ENCODE measurements at places on chromosomes 5 and 9.

GRCh38 chr9:77456829-77457437, 191.2 kb downstream of the GNA14 start:
- peak; percentile 49 for DNase-seq

- no peak for DNase-seq
Observed at GRCh38 chr9:116706310-116707290, 19.5 kb downstream of the TRIM32 start.

DNA sequence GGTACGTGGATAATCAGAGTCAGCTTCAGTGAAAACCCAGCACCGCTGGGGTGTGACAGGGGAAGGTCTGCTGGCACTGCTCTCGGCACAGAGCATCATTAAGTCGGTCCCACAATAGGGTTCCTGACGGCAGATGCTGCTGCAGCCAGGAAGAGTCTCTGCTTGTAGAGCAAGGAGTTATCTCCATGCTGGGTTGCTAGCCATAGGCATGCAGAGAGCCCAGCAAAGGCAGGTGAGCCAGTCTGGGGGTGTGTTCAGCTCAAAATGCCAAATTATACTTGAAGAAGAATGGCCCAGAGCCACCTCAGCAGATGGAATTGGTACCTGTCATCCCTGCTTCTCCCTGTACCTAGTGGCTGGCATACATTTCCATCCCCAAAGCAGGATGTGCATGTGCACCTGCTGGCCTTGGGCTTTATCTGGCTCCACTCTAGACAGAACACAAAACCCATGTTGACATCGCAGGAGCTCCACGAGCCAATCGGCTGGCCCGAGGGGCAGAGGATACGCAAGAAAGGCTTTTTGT, 100.8 kb downstream of the WDR41 start:
- DNase-seq: no peak

GRCh38 chr5:110475529-110475928, 250.9 kb downstream of the TMEM232 start:
- no peak for DNase-seq

GRCh38 chr5:178732281-178732680, 1.8 kb upstream of the ZNF354A start:
- DNase-seq: no peak

DNA sequence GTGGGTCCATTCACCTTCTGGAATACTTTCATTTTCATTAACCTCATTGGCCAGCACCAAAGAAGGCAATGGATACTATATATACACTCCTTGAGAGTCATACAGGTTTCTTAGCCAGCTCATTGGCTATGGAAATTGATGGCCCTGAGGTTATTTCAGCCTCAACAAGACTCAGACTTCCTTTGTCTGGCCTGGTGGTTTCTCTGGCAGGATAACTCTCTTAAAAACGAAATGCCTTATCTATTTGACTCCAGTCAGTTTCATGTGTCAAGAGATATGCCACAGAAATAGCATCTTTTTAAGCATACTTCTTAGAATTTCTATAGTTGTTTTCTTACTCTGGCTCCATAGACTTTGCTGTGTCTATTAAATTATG, 28.9 kb downstream of the CDH9 start:
- no peak for DNase-seq

DNA sequence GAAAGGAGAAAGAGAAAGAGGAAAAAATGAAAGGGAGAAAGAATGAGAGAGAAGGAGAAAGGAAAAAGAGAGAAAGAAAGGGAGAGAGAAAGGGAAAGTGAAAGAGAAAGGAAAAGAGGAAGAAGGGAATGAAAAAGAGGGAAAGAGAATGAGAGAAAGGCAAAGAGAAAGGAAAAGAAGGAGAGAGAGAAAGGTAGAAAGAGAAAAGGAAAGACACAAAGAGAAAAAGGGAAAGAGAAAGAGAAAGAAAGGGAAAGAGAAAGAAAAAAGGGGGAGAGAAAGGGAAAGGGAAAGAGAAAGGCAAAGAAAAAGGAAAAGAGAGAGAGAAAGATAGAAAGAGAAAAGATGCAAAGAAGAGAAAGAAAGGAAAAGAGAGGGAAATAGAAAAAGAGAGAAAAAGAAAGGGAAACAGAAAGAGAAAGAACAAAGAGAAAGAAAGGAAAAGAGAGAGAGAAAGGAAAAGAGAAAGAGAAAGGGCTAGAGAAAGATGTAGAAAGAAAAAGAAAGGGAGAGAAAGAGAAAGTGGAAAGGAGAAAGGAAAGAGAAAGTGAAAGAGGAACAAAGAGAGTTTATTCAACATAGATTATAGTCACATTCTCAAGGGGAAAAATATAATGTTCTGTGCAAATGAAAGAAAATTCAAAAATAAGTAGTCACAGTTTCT, 165.2 kb downstream of the TMEM38B start:
- no peak for DNase-seq

DNA sequence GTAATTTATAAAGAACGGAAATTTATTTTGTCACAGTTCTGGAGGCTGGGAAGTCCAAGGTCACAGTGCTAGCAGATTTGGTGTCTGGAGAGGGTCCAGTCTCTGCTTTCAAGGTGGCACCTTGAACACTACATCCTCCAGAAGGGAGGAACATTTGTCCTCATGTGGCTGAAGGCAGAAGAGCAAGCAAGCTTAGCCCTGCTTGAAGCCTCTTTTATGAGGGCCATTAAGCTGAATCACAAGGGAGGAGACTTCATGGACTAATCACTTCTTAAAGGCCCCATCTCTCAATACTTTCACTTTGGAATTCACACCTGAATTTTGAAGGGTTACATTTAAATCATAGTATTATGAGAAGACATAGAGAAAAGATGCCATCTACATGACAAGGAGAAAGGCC, 215.4 kb upstream of the NFIL3 start:
- DNase-seq: no peak

DNA sequence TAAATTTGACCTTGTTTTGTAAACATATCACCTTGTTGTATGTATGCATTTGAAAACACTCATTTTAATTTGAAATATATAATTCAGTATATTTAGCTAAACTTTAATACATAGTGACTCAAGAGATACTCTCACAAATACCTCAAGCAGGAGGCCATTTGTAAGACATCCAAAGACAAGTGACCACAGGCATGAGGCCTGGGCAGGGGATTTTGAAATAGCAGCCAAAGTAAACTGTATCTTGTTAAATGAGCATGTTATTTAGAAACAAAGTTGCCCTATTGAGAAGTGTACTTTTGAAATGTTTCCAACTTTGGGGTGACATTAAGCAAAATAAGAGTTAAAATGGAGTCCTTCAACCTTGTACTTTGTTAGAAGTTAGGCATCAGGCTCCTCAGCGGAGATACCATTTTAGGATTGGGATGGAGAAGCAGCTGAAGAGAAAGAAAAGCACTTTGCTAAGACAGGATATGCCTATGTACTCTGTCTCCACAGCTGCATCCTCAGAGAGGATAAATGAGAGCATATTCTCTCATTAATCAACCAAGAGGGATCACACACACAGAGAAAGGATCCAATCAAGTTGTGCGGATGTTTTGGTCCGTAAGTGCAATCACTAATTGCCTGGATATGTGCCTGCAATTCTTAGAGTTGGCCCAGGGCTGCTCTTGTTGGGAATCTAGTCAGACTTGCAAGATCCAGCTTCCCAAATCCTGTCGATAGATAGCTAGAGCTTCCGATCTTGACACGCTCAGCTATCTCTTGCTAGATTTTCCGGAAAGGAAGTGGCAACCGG, 157.5 kb upstream of the HAPLN1 start:
- DNase-seq: no peak

GRCh38 chr5:2260211-2261003, 377.7 kb upstream of the IRX4 start:
- DNase-seq: no peak

DNA sequence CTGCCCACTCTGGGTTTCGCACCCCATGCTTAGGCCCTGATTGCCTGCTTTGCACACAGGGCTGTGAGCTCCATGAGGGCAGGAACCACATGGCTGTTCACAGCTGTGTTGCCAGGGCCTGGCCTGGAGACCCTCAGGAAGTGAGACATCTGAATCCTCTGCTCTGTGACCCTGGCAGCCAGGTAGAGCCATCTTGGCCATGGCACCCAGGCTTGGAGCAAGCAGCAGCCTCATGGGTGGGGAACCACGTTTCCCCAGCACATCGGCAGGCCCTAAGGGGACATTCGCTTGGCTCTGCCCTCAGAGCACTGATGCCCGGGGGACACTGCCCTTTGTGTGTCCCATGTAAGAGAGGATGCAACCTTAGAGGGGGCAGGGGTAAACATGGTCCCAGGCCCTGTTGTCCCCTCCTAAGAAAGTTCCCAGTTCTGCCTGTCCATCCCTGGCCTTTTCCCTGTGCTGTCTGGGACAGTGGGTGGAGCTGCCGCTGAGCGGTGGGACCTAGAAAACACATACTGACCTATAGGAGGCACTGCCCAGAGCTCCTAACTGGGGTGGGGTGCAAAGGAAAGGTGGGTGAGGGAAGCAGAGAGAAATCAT, 144.1 kb upstream of the IER5L start:
- DNase-seq: no peak

GRCh38 chr5:80668016-80668969, 13.5 kb upstream of the DHFR start:
- no peak for DNase-seq

GRCh38 chr5:133820507-133820906, 147.9 kb downstream of the C5orf15 start:
- DNase-seq: no peak

DNA sequence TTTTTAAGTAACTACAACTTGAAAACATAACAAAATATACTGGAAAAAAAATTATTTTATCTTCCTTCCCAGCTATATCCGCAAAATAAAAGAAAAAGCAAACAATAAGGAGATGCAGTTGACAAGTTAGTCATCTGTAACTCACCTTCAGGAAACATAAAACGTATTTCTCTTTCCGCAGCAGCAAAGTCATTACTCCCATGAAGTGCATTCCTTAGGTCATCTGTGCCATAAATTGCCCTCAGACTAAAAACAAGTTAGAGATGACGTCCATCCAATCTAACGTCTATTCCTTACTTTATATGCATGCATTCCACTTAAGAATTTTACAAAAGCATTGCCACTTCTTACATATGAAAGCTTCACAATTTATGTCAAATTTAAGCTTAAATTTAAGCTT, 10.9 kb downstream of the NME5 start:
- no peak for DNase-seq

DNA sequence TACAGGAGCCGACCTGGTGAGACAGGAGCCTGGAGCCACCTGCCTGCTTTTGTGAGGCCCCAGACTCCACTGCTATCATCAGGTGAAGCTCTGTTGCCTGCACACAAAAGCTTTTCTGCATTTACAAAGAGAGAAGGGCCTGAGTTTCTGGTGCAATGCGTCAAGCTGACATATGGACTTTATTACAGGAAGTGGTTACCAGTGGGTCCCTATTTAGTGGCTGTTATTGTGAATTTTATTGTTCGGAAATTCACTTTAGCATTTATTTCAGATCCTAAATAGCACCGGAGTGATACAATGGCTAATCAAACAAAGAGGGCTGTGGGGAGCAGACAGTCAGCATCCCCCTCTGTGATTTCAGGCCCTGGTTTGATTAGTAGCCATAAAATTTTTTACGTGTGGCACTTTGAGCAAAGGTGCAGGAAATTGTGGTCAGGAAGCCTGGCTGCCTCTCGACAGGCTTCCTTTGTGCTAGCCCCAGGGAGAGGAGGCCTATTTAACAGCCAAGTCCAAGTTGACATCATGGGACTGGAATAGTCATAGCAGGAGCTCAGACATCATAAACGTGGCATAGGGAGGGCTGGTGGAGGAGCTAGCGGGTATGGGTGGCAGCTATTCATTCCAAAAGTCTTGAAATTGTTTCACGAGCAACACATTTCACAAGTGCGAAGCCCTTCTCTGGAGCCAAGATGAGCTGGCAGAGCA, 8.4 kb downstream of the TGFBI start:
- DNase-seq: no peak

DNA sequence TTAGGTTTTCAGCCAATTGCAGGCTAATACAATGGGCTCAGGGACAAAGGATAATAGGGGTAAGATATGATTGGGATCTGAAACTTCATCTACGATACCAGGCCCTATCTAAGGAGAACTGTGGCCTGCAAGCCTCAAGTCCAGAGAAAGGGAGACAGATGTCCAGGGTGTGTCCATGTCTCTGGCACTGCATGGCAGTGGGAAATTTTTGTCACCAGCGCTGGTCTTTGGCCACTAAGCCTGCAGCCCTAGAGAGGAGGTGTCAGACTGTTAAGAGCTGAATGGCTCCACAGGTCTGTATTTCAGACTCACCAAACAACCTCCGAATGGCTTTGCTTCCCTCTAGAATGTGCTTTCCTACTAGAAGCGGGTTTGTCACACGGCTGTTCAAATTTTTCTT, 6.6 kb upstream of the CNOT6 start:
- DNase-seq: no peak

GRCh38 chr5:72214168-72214567, 105.9 kb downstream of the MRPS27 start:
- DNase-seq: no peak

DNA sequence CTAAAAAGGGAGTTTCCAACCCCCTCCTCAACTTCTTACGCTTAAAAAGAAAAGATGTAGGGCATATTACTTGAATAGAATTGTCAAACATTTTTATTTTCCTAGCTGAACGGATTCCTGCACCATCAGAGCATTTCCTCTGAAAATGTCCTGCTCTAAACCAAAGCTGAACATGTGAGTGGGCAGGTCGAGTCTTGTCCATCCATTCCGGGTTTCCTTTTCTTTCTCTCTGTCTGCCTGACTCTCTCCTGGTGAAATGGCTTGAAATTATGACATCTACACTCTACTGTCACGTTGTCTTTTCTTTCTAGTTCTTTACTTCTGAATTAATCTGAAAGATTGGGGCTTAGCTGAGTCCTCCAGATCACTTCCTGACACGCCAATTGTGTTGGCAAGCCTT, 39.2 kb upstream of the PTPN3 start:
- no peak for DNase-seq

Data from activated CD8-positive, alpha-beta memory T cell treated with anti-CD3 and anti-CD28 coated beads for 1 hour (primary cell).